ENCODE measurements at places on chromosomes 11 and 22.

DNA sequence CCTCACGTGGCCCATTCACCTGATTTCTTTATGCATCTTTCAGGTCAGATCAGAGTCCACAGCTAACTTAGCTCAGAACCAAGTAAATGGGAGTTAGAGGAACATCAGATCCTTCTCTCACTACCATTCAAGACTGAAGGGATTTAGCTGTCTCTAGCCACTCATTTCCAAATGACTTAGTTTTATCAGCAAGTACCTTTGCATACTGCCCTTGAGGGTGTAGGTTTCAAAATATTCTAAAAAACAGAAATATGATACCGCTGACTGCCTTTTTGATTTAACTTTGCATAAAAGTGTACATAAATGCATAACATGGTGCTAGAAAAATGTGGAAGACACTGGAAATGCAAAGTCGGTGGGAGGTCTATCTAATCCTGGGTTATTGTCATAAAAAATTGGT is 500.6 kb upstream of the CHORDC1 start:
- no peak for DNase-seq

DNA sequence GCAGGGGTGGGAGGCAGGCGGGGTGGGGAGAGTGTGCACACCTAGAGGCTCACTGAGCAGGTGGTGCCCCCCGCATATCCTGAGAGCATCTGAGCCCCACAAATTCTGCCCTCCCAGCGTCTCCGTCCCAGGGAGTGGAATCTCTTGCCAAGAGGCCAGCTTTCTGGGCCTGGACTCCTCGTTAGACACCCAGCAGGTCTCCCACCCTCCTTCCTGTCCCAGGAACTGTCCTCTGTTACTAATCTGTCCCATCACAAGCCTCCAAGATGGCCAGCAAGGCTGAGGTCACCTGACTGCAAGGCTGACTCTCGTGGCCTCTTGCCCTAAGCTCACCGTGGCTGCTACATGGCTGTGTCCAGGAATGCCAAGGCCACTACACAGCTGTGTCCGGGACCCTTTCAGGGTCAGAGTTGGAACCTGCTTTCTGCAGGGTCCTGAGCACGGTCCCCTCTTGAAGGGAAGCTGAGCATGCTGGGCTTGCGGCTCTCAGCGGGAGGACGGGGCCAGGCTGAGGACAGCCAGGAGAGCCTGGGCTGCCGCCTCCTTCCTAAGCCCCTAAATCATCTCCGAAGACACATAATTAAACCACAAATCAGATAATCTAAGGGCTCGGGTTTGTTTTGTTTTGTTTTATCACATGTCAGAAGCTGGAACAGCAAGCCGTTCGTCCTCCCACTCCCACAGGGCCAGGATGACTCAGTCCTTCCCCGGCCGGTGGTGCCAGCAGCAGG is 1327.3 kb downstream of the TBC1D22A start:
- peak; percentile 71 for DNase-seq

- DNase-seq: peak; percentile 67
Observed at GRCh38 chr22:37639771-37640590, 512 bp downstream of the SH3BP1 start.

DNA sequence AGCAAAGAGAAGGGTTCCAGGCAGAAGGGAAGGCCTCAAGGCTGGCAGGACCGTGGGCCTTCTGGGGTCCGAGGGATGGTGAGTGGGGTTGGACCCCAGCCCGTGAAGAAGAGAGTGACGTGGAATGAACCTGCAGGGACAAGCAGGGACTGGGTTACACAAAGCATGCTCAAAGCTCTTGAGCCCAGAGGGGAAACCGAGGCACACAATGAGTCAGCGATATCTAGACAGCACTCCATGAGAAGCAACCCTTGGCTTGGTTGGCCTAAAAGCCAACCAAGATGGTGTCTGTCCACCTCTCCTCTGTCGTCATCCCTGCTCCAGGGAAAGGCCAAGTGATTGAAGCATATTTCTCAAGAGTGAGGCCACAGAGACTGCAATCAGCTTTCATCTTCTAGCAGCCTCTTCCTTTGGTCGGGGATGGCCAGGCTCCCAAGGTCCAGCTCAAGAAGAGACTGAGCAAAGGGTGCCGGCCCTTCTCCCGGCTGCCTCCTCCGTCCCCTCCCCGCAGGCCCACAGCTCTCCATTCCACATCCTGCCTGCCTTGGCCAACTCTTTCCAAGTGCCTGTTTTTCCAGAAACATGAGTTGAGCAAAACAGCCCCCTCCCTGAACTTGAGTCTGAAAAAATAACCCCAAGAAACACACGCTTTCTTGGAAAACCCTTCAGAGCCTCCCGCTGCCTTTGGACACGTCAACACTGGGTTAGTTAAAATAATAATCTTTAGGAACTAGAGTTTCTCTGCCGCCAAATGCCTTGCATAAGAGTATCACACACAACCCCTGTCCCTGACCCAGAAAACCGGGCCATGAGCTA is 556.6 kb downstream of the MIAT start:
- no peak for DNase-seq

DNA sequence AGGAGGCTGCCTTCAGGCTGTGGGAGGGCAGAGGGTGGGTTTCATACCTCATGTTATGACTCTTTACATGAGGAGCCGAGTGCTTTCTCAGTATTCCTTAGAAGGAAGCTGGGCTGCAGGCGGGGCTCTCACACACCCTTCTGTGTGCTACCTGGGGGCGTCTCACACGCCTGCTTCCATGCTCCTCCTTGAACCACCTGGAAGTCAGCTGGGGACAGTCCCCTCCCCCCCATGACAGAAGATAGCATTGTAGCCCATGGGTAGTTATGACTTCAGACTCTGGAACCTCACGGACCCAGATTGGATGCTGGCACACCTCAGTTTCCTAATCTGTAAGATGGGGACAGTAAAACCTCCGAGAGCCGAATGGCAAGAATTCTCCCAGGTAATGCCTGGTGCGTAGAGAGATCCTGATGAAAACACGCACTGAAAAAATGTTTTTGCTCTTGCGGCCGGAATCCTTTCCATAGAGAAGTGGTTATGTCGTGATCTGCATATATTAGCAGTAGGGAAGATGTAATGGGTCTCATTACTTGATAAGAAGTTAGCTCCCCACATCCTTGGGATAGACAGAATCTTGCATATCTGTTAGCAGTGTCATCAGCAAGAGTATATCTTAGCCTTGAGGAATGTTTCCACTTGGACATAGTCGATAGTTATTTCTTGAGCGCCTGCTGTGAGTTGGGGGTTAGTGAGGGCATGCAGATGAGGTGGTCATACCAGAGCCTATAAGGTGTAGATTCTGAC is 4.9 kb downstream of the DAGLA start:
- no peak for DNase-seq

- peak; percentile 87 for DNase-seq
Observed at GRCh38 chr11:67437082-67437808, at the start of gene PTPRCAP. TSS of gene PTPRCAP (minus strand) at chr11:67437682. CDS start at chr11:67437619, 63 bp downstream.

GRCh38 chr11:120499088-120499487 is 12.5 kb upstream of the GRIK4 start:
- DNase-seq: no peak

- no peak for DNase-seq
Observed at GRCh38 chr11:76004400-76004799, 189.4 kb downstream of the UVRAG start.

- peak; percentile 40 for DNase-seq
Observed at GRCh38 chr11:64186492-64187165, 658 bp downstream of the STIP1 start.

DNA sequence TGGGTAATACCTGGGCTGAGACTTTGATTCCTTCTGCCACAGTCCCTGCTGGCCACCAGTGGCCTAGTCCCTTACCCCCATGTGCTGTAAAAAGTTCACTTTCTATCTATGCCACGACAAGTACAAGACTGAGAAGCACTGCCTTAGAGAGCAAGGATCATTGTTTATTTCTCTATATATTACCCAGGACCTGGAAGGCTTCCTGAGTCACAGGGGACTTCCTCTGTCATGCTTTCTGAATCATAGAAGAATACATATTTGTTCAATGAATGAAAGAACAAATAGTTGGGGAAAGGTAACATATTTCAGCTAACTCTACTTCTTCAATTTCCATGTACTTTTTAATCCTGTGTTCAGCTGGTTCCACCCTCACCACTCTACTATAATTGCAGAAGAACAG is 5.5 kb upstream of the SYT9 start:
- DNase-seq: no peak

DNA sequence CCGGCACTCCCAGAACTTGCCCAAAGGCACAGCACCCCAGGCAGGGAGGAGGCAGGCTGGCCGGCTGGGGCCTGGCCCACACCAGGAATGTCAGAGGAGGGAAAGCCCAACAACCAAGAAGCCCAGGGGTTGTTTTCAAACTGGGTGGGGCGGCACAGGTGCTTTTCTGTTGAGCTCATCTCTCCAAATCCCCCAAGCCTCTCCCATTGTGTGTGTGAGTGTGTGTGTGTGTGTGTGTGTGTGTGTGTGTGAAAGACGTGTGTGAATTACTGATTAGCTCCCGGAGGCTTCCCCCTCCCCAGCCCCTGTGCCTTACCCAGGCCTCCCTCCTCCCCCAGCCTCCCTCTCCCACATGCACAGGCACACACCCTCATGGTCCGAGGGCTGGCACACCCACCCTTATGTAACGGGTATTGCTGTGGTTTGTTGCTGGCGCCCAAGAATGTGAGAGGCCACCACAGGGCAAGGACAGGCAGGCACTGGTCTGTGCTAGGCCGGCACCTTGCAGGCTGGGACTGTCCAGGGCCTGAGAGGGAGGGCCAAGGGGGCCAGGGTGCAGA is 15.9 kb downstream of the TRIM29 start:
- peak; percentile 85 for DNase-seq

DNA sequence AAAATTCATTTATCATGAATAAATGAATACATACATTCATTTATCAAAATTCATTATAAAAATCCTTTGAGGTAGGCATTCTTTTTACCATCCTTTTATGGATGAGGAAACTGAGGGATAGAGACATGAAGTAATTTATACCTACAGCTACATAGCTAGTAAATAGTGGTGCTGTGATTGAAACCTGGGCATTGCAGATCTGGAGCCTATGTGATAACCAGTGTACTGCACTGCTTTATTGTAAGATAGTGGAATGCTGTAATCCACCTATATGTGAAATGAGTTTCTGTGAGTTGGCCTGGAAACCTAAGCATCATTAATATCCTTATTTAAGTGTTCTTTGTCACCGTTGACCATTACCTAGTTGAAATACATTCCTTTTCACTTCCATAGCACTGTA is 4.5 kb downstream of the QSER1 start:
- no peak for DNase-seq

- no peak for DNase-seq
Observed at GRCh38 chr11:72899238-72899637, 85.0 kb downstream of the ATG16L2 start.

GRCh38 chr11:12161603-12162350 is 51.4 kb downstream of the MICAL2 start:
- DNase-seq: no peak

- no peak for DNase-seq
Observed at GRCh38 chr11:47488111-47488510, 39.2 kb upstream of the RAPSN start.

- no peak for DNase-seq
Observed at GRCh38 chr11:44029977-44030911, 17.5 kb upstream of the ACCSL start.

DNA sequence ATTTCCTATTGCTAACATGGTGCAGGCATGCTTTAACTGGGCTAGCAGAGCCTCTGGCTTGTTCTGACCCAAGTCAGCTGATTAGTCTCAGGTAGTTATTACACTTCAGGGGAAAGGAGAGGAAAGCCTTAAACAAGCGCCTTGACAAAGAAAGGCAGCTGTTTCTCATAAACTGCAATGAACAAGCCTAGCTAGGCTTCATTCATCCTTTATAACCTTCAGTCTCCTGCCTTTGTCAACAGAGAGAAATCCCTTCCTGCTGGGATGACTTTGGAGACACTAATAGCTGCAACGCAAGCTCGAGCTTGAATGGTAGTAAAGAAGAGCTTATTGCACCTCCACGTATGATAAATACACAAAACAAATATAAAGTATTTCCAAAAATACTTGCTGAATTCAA is 68.4 kb downstream of the CCDC34 start:
- no peak for DNase-seq

GRCh38 chr11:80096736-80097135 is 655.9 kb upstream of the TENM4 start:
- no peak for DNase-seq

DNA sequence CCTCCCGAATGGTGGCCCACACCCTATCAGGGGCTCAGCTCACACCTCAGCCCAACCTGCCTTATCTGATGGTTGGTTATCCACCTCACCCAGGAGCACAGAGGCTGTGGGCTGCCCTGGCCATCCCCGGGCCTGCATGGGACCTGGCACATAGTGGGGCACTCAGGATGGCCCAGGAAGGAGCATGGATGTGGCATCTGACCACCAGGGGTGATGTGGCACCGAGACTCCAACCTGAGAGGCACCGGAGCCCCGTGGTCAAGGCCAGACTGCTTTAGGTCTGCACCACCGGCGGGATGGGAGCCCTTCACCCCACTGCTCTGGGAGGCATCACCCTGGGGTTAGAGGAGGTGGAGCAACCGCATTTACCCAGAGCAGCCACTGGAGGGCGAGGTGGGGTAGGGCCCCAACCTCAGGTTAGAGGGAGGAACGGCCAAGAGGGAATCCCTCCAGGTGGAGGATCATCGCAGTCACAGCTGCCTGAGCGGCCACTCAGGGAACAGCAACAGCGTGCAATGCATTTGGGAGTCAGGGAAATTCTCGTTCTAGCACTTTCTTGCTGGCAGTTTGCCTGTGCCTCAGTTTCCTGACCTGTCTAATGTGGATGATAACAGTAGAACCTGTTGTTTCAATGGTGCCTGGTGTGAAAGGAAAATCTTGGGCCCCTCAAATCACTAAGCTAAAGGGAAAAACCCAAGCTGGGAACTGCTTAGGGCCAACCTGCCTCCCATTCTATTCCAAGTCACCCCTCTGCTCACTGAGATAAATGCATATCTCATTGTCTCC is 52.9 kb upstream of the CARS1 start:
- peak; percentile 78 for DNase-seq

- no peak for DNase-seq
Observed at GRCh38 chr22:50436841-50437341, 37.9 kb downstream of the SBF1 start.

- DNase-seq: no peak
Observed at GRCh38 chr22:22158965-22159364, 85.6 kb upstream of the VPREB1 start.

DNA sequence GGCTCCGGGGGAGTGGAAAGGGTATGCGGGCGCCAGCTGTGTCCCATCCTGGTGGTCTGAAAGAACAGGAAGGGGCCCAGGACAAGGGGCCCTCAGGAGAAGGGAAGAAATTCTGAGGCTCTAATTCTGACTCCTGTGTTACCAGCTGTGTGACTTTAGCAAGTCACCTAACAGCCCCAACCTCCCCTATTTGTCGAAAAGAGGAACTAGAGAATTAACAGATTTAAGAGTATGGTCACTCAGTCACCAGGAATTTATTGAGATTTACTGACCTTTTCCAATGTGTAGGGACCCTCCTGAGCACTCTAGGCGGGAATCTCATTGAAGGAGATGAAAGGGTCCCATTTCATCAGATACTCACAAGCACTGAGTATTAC is 14.6 kb downstream of the RPS6KA4 start:
- peak; percentile 63 for DNase-seq
